Caudate nucleus (tissue), 63 donors: ENCODE measurements at places on chromosomes 11 and 22.

DNA sequence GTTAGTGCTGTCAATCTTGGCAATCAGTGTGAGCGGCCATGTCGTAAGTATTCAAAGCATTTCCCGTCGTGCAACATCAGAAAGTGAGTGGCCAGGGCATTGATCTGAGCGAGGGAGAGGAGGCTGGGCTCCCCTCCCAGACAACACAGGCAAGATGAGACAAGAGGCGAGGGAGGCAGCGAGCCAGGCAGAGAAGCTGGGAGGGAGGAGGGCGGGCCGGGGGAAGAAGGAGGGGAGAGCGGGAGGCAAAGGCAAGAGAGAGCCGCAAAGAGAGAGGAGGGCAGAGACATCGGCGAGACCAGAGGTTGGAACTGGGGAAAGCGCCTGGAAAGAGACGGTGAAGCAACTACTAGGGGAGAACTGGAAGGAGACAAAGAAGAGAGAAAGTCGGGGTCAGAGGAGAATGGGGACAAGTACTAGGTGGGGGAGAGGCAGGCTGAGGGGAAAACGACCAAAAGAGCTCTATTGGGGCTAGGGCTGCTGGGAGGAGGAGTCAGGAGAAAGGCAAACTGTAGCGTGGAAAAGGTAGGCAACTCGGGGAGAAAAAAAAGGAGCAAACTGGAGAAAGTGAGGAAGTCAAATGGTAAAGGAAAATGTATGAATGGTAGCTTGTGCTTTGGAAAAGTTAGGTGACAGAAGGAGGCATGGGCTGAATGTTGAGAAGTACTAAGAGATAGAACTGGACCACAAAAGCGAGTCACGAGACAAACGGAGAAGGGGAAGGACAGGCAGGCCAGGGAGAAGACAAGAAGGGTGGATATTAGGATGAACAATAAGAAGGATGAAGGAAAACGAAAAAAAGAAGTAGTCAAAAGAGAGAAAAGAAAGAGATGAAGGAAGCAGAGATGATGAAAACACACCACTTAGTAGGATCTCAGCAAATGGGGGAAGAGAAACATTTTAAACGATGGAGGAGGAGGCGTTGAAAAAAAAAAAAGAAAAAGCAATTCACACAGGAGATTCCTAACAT, 130.5 kb upstream of the C11orf58 start:
- DNase-seq = no peak

DNA sequence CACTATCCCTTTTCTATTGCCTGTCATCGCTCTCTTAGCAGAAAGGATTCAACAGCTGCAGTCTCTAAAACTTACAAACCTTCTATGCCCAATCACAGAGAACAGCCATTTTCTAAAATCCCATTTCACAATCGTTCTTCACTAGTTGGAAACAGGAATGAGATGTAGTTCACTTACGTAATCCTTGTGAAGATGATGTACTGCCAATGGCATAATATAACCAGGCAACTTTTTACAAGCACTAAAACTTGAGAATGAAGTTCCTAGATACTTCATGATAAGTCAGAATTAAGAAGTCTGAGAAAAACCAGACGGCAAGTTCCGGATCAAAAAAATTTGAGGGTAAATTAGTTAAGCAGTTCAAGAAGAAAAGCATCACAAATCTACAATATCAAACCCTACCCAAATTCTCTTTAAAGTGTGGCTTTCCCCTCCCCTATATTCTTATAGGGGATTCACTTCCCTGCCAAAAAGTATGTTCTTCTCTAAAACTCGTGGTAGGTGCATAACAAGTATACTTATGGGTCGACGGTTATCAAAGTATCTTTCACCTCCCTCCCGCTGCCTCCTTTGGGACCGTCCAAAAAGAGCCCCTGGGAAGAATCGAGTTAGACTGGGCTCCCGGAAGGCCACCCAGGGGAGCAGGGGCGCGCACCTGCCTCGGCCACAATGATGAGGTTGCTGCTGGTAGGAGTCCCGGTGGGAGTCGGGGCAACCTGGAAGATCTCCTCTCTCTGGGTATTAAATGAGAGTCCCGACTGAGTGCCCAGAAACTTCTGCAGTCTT, 666 bp downstream of the MSANTD4 start:
- no peak for DNase-seq

DNA sequence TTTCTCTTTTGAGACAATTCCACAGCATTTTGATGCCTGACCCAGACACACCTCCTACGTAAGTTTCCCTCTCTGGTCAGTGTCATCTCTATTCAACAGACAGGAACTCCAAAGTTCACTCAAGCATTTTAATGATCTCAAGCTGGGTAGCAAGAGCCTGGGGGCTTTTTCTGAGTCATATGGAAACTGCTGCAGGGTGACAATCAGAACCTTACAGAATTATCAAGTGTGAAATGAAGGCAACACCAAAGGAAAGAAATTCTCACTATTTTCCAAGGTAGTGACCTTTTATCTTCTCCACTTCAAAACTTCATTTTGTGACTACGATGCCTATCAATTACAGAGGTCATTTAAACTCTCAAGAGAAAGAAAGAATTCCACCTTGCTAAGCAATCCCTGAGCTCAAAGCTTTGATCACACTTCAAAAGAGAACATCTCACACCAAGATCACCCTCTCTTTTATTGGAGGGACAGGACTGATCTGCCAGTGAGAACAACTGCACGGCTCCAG, 229.0 kb upstream of the ZC3H12C start:
- DNase-seq = no peak

DNA sequence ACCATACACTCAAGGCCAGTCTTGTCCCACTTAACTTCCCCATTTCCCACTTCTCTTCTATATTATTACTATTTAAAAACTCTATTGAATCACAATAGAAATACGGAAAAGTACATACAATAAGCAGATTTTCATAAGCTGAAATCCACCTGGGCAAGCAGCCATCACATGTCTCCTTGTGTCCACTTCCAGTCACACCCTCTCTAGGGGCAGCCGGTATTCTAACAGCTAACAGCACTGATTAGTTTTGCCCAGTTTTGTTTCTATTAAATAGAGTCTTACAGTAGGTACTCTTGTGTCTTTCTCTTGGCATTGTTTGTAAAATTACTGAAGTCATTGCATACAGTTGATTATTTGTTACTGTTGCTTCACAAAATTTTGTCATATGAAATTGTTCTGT, 37.8 kb downstream of the PPP6R3 start:
- DNase-seq = no peak

GRCh38 chr11:3786781-3787428, 10.4 kb downstream of the NUP98 start:
- DNase-seq = no peak

GRCh38 chr11:47270331-47271271, 668 bp downstream of the MADD start:
- peak; percentile 21 for DNase-seq

- no peak for DNase-seq
These were observed 27.3 kb downstream of the CECR2 start for GRCh38 chr22:17396516-17396915.

DNA sequence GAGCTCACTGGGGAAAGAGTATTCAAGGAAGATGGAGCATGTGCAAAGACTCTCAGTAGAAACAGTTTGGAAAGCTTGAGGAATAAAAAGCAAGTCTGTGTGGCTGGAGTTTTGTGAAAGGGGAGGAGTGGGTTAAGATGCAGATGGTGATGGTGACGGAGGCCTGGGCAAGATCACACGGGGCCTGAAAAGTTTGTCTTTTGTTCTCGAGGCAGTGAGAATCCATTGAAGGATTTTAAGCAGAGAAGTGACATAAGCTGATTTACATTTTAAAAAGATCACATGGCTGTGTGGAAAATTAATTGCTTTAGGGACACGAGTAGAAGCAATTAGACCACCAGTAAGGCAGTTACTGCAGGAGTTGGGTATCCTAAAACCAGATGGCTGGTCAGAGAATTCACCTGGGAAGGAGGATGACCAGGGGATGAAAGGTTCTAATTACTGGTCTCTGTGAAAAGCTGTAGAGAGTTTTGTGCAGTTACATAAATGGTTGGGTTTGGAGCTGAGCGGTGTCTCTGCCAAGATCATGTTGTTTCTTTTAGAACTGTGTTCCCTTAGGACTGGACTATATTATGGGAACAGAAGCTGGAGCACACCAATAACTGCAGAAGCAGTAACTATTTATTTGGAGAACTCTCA, 7.1 kb downstream of the RRP8 start:
- DNase-seq = no peak

GRCh38 chr11:120587299-120587698, 75.8 kb downstream of the GRIK4 start:
- DNase-seq = no peak

- no peak for DNase-seq
These were observed 93.2 kb downstream of the TBC1D22A start for GRCh38 chr22:46855681-46856080.

GRCh38 chr11:72721689-72722049, 30.5 kb downstream of the ARAP1 start:
- no peak for DNase-seq

GRCh38 chr11:114059984-114060391, 477 bp downstream of the ZBTB16 start:
- DNase-seq = no peak

DNA sequence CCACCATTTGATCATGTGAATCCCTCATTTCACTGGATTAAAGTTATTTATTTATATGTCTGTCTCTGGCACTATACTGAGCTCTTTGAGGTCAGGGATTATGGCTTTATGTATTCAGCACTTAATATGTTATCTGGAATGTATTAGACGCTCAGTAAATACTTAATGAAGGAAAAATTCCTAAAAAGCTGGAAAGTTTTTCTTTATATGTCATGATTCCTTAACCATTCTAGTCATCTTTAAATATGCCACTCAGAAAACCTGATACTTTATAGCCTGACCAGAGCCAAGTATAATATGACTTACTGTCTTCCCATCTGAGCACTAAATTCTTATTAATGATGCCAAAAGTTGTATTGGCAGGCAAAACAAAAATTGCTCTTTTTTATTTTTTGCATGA, 27.1 kb downstream of the RNF169 start:
- DNase-seq = no peak

GRCh38 chr22:38266120-38266519, 6.7 kb downstream of the TMEM184B start:
- DNase-seq = no peak

GRCh38 chr22:22730655-22731373, 86.4 kb downstream of the GGTLC2 start:
- no peak for DNase-seq

- DNase-seq = peak; percentile 34
These were observed 34.2 kb downstream of the TMEM184B start for GRCh38 chr22:38238519-38239071.

GRCh38 chr22:50086526-50086925, 1.3 kb upstream of the MLC1 start:
- no peak for DNase-seq

GRCh38 chr11:115544422-115544948, 40.3 kb upstream of the CADM1 start:
- no peak for DNase-seq

DNA sequence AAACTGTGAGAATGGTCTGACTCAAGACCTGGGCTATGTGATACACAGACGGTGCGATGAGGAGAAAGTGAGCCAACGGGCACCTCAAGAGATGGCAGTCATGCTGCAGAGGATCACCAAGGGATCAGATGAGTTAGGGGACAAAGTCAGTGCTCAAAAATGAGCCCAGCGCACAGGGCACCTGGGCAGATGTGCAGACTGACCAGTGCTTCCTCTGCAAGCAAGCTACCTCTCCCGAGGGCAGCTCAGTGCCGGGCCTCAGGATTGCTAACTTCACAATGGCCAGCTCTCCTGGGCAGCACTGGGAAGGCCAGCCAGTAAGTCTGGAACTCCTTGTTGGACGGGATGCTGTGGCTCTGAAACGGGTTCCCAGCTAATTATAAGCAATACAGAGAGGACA, 15.3 kb downstream of the HDHD5 start:
- DNase-seq = no peak

DNA sequence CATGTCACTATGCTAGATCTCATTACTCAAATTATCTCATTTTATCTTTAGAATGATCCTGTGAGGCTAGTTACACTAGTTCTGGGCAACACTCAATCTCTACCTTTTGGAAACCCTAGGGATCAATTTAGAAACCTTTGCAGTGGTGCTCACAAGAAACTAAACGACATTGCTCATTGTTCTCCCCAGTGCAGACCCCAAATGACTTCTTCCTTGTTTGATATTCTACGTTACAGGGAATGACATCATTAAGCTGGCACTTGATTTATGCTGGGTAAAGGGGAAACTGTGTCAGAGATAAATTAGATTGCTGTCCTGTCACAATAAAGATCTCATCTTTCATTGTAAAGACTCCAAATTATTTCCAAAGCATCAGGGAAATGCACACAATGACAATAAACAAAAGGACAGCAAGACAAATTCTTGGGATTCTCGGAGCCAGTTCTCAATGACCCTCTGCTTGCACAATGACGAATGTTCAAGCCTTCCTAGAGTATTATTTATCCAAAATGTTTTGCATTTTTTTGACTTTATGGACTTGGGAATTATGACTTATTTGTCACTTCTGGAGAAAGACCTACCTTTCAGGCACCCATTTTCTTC, 1121.8 kb upstream of the TENM4 start:
- DNase-seq = no peak

DNA sequence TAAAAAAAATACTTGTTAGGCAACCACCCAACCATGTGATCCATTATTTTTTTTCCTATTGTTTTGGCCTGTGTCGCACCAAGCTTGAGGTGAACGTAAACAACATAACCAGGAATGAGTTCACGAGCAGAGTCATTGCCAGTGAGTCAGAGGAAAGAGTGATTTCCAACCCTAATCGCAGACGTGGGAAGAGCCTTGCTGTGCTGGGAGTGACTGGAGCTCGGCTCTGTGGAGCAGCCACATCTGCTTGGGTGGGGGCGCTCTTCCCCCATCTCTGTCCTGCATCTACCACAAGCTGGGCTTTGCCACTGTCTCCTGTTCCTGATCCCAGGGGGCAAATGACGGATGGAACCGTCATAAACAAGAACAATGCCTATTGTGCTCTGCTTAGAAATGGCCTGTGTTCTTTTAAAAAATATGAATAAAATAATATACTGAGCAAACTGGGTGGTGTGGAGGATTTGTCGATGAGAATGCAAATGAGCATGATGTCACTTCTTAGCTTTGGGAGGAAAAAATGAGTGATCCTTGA, 210.0 kb downstream of the KIRREL3 start:
- DNase-seq = no peak

GRCh38 chr11:86816251-86816726, 15.9 kb downstream of the PRSS23 start:
- DNase-seq = no peak

DNA sequence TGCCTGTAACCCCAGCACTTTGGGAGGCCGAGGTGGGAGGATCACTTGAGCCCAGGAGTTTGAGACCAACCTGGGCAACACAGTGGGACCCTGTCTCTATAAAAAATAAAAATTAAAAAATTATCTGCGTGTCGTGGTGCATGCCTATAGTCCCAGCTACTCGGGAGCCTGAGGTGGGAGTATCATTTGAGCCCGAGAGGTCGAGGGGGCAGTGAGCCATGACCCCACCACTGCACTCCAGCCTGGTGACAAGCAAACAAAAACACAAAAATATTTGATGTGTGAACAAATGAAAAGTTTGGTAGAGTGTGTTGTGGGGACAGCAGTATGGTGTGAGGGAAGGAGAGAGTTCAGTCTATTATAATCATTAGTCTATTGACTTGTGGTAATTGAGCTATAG, 90.8 kb upstream of the PARVA start:
- no peak for DNase-seq
